ENCODE measurements at places on chromosomes 5 and 9. TPM values are rescaled to one million over a fixed set of nuclear protein-coding genes. Genes with fewer than 3 reads are reported as not detected.
A peak's percentile ranks its signal among the peaks of the same experiment; 100 is the strongest.

- DNase-seq: no peak
Measured at GRCh38 chr5:109989994-109990722, 300.4 kb downstream of the MAN2A1 start.

DNA sequence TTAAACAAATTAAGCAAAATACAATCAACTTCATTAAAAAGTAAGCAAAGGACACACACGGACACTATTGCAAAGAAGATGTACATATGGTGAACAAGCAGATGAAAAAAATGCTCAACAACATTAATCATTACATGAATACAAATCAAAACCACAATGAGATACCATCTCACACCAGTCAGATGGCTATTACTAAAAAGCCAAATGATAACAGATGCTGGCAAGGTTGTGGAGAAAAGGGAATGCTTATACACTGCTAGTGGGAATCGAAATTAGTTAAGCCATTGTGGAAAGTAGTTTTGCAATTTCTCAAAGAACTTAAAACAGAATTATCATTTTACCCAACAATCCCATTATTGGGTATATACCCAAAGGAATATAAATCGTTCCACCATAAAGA is 636.2 kb upstream of the ST8SIA4 start:
- DNase-seq: no peak

GRCh38 chr5:130871346-130872086 is 293.5 kb downstream of the HINT1 start:
- DNase-seq: peak; percentile 54

GRCh38 chr5:74665816-74666215 is 19.2 kb upstream of the HEXB start:
- DNase-seq: no peak

- peak; percentile 37 for DNase-seq
Measured at GRCh38 chr5:43729846-43730478, 127.0 kb downstream of the NNT start.

Gene LTC4S
- 0.85 TPM for total RNA-seq

DNA sequence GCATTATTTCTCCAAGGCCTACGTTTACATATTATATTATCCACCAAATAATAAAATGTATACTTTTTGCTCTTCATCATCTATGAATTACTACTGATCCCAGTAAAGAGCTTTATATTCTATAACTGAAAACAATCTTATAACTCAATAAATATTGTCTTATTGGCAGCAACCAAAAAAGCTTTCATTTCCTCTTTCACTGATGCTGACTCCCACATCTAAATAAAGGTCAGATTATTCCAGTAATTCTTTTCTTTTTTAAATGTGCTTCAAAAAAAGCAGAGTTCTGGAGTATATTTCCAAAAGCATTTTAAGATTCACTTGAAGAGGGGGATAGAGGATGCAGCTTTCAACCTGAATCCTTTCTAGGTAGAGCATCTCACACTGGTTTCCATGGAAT is 75.3 kb upstream of the NR4A3 start:
- no peak for DNase-seq

GRCh38 chr9:114291886-114292590 is 30.9 kb upstream of the ORM1 start:
- DNase-seq: no peak

GRCh38 chr5:164346785-164347630 is 841.6 kb downstream of the MAT2B start:
- DNase-seq: no peak

DNA sequence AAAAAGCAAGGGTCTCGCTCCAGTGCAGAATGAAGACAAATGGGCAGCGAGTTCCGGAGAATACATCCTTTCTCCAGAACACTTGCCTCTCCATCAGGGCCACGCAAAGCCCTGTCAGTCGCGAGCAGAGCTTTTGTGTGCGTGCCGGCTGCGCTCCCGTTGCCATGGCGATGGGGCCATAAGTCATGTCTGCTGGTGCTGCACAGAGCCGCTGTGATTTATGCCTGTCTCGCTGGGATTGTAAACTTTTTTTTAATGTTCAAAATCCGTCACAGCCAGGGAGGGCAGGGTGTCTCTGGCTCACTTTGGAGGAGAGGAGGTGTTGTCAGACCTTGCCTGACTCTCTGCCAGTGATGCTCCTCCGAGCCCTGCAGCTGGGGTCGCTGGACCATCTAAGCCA is 272.7 kb downstream of the TRIM32 start:
- DNase-seq: no peak

DNA sequence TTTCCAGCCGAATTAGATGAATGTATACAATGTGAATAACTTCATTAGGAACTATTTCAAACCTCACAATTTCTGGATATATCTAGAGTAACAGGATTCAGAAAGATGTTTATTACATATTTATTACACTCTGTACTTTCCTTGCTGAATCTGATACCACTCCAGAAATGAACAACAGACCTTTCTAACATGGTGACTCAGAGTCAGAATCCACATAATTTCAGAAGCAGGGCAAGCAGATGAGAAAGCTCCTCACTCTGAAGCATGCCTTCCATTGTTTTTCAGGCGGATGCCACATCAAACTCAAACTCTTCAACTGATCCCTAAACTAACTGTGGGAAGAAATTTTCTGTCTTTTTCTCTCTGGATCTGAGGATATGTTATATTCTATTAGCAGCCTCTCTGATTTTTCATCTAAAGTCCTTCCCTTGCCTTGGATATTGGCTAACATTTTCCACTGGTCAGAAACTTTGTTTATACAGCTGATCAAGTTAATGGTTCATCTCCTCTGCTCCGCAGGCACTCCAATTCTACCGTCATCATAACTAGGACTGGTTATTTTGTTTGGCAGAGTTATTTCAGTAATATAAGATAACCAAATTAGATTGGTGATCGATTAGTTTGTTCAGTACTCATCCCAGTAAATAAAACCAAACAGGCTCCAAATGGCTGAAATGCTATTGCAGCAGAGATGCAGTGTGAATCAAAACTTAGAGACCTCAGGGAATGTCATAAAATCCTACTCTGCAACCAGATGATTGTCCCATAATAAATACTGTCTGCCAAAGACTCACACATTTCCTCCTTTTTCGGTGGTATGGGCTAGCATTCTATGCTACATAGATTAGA is 556.0 kb downstream of the EBF1 start:
- no peak for DNase-seq

Gene CD74
- total RNA-seq: 4.8 TPM

Gene DMRT2
- not detected for total RNA-seq

- DNase-seq: peak; percentile 80
Measured at GRCh38 chr9:98796364-98797101, at the start of gene ANKS6. Gene ANKS6 (minus strand): TSS chr9:98796555. CDS start chr9:98796491, 64 bp downstream.

- DNase-seq: peak; percentile 69
Measured at GRCh38 chr5:141657937-141658545, 6.8 kb upstream of the FCHSD1 start.
